ENCODE measurements at places on chromosomes 1 and 21.

GRCh38 chr1:74908797-74909196 lies 175.8 kb downstream of the TYW3 start:
- DNase-seq = no peak

- DNase-seq = peak; percentile 2
Measured at GRCh38 chr21:26169611-26170470, 729 bp downstream of the APP start.

- no peak for DNase-seq
Measured at GRCh38 chr1:61132645-61133334, 50.4 kb downstream of the NFIA start.

DNA sequence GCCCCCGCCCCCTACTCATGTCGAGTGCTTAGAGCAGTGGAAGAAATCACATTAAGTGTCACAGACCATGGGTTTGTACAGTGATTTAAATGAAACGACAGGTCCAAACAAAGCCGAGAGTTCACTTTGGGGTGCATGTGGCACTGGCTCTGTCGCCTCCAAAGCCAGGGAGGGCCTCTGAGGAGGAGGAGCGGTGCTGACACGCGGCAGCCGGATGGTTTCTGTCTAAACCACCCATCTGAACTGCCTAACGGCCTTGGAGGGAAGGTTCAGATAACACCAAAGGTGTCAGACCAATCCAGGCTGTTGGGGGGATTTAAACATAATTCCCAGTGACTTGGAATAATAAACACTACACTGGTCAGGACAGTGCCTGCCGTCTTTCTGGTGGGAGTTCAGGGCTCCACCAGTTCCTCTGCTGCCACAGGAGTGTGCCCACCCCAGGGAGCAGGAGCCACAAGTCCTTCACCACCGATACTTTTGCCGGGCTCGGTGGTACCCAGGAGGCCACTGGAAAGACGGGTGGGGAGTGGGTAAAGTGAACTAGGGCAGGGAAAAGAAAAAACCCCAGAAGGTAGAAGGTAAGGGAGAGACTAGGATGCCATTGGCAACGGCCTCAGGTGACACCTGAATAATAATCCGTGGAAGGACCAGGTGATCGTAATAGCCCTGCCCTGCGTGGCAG lies 78.2 kb downstream of the SLC66A1 start:
- no peak for DNase-seq

DNA sequence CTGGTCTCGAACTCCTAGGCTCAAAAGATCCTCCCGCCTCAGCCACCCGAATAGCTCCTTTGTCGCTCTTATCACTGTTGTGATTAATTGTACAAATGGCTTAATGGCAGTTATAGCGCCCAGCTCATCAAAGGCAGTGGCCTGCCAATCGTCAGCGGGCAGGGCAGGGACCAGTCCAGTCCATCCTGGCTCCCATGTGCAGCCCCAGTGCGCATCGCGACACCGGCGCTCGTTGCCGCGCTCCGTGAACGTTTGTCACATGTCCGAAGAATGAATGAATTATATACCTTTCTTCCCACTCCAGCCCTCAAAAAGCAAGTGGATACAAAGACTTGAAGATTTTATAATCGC lies 18.4 kb downstream of the MTX1 start:
- DNase-seq = no peak

- no peak for DNase-seq
Measured at GRCh38 chr1:186740324-186740723, 60.1 kb upstream of the PTGS2 start.

GRCh38 chr1:46527474-46528296 lies 23.8 kb downstream of the KNCN start:
- DNase-seq = peak; percentile 47

- DNase-seq = no peak
Measured at GRCh38 chr1:180119837-180120236, 34.8 kb upstream of the QSOX1 start.

GRCh38 chr1:183432548-183432875 lies 14.3 kb upstream of the NMNAT2 start:
- no peak for DNase-seq

DNA sequence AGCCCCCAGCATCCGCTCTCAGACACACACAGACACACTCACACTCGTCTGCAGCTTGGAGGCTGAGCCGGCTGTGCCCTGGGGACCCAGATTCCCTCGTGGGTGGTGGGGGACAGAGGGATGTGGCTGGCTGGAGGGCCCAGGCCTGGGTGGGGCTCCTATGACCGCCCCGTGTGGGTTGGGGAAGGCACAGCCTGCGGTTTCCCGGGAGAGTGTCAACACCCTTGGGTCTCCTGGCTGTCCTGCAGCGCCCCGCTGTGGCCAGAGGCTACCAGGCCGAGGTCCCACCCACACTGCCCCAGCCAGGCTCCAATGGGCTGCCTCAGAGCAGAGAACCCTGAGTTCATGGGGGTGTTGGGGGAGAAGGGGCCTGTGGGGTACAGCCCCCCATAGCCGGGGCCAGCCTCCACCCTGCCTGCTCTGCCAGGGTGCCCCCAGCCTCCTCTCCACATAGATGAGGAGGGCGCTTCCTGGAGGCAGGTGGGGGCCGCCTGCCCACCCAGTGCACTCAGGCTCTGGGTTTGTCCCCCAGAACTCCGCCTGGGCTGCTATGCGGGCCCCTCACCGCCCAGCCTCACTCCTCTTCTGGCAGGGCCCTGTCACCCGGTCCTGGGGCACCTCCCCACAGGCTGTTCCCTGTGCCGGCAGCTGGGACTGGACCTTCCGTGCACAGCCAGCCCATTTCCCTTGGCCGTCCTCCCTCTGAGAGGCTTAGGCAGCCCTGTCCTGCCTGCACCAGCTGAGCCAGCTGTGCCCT lies at the start of gene TTC34:
TTC34 (minus strand) TSS at position 159 of the 757 bp plus-strand sequence. CDS start 866 bp downstream, outside the sequence.
- peak; percentile 9 for DNase-seq

DNA sequence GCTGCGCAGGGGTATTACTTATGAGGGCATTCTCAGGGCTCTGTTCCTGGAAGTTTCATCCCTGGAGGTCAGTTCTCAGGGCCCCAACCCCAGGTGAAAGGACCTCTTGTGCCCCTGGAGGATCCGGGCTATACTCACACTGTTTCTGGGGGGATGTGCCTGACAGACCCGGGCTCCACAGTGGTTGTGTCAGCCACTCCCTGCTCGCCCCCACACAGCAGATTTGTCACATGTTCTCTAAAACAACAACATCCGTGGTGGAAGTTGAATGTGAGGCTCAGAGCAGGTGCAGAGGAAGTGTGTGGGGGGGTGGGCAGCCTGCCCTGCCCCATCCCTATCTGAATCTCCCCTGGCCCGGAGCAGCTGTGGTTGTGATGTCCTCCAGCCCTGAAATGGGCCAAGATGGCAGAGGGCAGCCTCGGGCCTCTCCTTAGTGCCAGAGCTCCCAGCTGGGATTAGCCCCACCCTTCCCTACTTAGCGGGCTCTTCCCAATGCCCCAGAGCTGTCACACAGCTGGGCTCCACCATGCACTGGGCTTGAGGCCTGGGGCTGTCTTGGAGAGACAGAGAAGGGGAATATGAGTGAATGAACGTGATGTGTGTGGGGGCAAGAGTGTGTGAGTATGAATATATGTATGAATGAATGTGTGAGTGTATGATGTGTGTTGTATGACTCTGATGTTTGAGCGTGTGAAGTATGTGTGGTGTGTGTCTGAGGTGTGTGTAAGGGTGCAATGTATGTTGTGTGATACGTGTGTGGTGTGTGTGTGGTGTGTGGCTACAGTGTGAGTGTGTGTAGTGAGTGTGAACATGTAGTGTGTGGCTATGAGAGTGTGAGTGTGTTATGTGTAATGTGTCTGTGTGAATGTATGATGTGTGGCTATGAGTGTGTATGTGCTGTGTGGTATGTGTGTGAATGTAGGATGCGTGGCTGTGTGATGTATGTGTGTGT lies 1.5 kb upstream of the FCMR start:
- peak; percentile 50 for DNase-seq

DNA sequence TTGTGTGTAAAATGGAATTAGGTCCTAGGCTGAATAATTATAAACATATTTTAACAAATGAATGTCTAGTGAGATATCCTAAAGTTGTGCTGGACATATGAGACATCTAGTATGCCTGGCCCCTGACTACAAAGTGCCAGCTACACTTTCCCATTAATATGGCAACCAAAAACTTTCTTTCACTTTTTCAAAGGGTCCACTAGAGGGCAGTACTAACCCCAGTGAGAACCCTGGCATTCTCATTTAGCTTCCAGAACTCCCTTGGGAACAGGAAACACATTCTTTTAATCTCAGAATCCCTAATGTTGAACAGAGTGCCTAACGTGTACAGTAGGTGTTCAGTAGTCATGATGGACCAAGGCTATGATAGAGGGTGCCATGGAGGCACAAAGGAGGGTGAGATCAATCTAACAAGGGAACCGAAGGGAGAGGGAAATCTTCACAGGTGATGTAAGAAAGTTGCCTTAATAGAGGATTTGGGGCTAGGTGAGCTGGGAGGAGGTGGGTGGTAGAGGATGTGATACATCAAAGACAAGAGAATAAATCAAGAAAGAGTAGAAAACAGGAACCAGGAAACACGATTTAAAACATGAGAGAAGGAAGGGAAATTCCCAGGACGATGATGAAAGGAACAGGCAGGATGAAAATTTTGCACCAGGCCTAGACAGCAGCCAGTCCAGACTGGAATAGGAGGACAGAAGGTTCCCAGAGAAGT lies 41.6 kb downstream of the NSL1 start:
- no peak for DNase-seq

DNA sequence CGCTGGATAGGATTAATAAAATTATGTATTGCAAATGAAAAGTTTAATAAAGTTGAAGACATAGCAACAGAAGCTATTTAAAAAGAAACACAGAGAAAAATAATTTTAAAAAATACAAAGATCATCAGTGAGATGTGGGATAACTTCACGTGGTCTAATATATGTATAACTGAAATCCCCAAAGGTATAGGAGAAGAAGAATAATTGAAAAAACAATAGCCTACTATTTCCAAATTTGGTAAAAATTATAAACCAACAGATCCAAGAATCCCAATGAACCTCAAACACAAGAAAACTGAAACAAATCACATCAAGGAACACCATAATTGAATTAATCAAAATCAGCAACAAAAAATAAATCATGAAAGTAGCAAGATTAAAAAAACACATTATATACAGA lies 44.9 kb downstream of the GREM2 start:
- DNase-seq = no peak

- DNase-seq = no peak
Measured at GRCh38 chr1:54404939-54405897, 976 bp downstream of the SSBP3 start.

GRCh38 chr1:112817555-112818373 lies 102.6 kb upstream of the PPM1J start:
- no peak for DNase-seq

- no peak for DNase-seq
Measured at GRCh38 chr1:15148475-15148874, 5.1 kb upstream of the TMEM51 start.

- DNase-seq = no peak
Measured at GRCh38 chr1:45470306-45470798, 20.6 kb downstream of the TESK2 start.

DNA sequence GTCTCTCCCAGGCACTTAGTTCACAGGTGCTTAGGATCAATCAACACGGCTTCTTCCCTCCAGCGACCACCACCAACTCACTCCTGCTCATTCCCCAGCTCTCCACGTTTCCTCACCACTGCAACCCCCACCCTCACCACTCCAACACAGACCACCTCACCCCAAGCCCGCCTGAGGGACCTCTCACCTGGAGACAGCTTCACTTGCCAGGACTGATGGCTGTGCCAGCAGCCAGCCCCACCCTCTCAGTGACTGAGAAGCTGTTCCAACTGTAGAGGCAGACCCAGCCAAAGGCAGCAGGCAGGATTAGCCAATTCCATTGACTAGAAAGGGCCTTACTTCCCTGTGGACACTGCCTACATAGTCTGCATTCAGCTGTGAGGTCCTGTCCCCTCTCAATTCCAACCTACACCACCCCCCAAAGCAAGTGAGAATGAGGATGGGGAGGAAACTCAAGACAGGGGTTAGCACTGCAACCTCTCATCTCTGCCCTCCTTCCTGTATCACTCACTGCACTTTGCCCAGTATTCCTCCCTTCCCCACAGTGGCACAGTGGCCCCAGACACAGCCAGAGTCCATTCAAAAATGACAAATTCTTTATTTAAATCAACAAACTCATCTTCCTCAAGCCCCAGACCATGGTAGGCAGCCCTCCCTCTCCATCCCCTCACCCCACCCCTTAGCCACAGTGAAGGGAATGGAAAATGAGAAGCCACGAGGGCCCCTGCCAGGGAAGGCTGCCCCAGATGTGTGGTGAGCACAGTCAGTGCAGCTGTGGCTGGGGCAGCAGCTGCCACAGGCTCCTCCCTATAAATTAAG lies 7.6 kb downstream of the TAGLN2 start:
- no peak for DNase-seq

- no peak for DNase-seq
Measured at GRCh38 chr1:25476186-25477097, 45.7 kb downstream of the MACO1 start.

DNA sequence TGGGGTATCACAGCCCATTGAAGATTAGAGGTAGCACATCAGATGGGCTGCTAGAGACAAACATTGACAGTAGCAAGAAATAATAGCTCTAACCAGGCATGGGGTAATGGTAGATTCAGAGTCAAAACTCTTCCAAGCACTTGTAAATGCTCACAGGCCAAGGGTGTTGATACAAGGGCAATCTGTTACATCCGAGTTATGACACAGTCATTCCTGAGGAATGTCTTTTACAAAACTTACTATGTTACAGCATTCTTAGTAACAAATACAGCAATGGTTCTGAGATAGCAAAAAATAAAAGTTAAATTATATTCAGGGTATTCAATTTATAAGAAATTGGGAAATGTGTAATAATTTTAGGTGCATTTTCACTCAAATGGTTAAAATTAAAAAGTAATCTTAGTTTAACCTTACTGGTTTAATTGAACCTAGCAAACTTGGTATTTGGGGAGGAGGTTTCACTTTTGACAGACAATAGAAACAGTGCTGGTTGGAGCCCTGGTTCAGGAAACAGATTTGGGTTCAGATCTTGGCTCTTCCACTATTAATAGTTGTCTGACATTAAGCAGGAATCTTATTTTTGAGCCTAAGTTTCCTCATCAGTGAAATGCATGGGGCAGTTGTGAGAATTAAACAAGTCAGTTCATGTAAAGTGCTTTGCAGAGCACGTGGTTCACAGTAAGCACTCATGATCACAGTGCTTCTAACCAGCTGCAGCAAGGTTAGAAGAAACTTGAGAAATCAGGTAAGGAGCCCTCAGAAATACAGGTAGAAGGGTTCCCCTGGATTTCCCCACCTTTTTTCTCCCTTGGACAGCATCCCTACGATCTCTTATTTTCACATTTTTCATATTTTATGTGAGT lies 4.4 kb downstream of the ST3GAL3 start:
- DNase-seq = no peak

DNA sequence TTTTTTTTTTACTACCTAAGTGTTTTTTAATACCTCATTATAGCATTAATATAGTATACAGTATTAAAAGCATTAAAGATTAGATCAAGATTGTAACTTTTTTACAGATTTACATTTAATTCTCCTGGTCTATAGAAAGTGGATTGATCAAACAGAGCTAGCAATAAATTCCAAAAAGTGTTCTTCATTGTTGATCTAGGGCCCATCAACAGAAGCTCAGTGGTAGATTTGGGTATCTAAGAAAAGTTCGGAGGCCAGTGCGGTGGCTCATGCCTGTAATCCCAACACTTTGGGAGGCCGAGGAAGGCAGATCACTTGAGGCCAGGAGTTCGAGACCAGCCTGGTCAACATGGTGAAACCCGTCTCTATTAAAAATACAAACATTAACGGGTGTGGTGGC lies 12.5 kb downstream of the NUP210L start:
- no peak for DNase-seq

Measured in stimulated activated CD8-positive, alpha-beta memory T cell treated with anti-CD3 and anti-CD28 coated beads, Interleukin-12 subunit alpha, Interleukin-12 subunit beta, amount 100 ng/mL, for 1 hour (primary cell).